ENCODE measurements at places on chromosomes 4 and X.

- peak; percentile 6 for DNase-seq
Observed at GRCh38 chr4:76374798-76375197, 46.1 kb downstream of the CCDC158 start.

GRCh38 chrX:85882601-85883000 lies 164.8 kb downstream of the CHM start:
- peak; percentile 0 for DNase-seq

- no peak for DNase-seq
Observed at GRCh38 chr4:17283251-17283650, 228.6 kb downstream of the QDPR start.

GRCh38 chrX:6149060-6149872 lies 79.4 kb downstream of the NLGN4X start:
- no peak for DNase-seq

DNA sequence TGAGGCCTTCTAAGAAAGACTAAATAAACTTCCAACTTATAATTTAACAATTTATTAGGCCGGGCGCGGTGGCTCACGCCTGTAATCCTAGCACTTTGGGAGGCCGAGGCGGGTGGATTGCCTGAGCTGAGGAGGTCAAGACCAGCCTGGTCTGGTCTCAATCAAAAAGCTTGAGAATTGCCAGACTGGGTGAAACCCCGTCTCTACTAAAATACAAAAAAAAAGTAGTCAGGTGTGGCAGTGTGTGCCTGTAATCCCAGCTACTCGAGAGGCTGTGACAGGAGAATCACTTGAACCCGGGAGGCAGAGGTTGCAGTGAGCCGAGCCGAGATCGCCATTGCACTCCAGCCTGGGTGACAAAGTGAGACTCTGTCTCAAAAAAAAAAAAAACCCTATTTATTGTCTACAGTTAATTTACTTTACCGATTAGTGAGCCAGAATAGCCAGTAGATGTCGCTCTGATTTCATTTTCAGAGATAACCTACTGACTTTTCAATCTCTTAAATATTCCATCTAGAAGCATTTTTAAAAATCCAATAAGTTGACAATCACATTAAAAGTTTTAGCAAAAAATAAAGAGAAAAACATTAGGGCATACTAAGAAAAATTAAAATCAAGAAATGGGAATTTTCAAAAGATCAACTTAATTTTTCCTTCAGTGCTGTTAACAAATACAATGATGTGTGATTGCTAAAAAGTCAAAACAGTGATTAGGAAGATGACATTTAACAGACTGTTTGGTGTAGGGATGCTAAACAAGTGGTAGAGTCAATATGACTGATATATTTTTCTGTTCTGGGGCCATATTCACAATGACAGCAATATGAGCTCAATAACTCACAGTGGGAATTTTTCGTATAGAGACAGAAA lies 4.3 kb upstream of the SHROOM3 start:
- peak; percentile 64 for DNase-seq

- DNase-seq, result peak; percentile 58
Observed at GRCh38 chrX:97909245-97909644, 1025.5 kb downstream of the RPA4 start.

GRCh38 chrX:101097546-101098453 lies at the start of gene CENPI:
CENPI (plus strand) TSS chrX:101098204; CDS start chrX:101101071, 2,867 bp downstream.
- DNase-seq, result peak; percentile 95

DNA sequence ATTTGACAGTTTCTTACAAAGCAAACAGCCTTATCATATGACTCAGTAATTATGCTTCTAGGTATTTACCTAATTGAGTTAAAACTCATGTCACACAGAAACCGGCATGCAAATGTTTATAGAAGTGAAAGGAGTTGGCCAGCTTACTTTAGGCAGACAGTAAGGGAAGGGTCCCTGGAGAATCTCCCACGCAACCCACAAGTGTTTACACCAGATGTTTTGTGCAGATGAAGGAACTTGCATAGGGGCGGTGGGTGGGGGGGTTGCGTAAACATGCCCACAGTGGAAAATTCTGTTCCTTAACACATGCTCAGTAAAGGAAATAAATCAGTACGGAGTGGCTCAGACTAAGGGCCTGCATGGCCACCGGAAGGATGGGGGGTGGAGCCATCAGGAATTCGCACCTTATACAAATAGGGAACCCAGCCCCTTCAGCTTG lies 330.5 kb upstream of the AADAT start:
- peak; percentile 78 for DNase-seq

- no peak for DNase-seq
Observed at GRCh38 chr4:23290656-23291055, 597.9 kb downstream of the GBA3 start.

- no peak for DNase-seq
Observed at GRCh38 chr4:175386776-175387507, 425.1 kb downstream of the GPM6A start.

- DNase-seq, result no peak
Observed at GRCh38 chr4:128776794-128777216, 32.7 kb upstream of the JADE1 start.

GRCh38 chrX:41480508-41481260 lies 33.5 kb downstream of the NYX start:
- no peak for DNase-seq

- DNase-seq, result no peak
Observed at GRCh38 chr4:20916106-20916505, 215.8 kb downstream of the PACRGL start.

Measured in NB4 (cell line).